ENCODE measurements at places on chromosomes 11 and 22.

DNA sequence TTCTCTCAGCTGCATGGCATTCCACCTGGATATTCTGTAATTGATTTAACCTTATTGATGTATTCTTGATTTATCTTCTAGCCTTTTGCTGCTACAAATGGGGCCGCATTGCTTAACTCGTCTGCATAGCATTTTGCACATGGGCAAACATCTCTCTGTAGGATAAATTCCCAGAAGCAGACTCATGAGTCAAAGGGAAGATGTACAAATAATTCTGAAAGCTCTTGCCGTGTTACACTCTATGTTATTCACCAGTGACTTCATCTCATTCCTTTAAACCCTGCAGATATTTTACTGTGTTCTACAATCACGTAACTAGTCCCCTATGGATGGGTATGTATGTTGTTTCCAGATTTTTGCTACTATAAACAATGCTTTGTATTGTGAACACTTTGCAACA lies 112.7 kb downstream of the SEZ6L start:
- DNase-seq, result no peak

GRCh38 chr22:48578138-48579042 lies 1249.3 kb downstream of the BRD1 start:
- no peak for DNase-seq

DNA sequence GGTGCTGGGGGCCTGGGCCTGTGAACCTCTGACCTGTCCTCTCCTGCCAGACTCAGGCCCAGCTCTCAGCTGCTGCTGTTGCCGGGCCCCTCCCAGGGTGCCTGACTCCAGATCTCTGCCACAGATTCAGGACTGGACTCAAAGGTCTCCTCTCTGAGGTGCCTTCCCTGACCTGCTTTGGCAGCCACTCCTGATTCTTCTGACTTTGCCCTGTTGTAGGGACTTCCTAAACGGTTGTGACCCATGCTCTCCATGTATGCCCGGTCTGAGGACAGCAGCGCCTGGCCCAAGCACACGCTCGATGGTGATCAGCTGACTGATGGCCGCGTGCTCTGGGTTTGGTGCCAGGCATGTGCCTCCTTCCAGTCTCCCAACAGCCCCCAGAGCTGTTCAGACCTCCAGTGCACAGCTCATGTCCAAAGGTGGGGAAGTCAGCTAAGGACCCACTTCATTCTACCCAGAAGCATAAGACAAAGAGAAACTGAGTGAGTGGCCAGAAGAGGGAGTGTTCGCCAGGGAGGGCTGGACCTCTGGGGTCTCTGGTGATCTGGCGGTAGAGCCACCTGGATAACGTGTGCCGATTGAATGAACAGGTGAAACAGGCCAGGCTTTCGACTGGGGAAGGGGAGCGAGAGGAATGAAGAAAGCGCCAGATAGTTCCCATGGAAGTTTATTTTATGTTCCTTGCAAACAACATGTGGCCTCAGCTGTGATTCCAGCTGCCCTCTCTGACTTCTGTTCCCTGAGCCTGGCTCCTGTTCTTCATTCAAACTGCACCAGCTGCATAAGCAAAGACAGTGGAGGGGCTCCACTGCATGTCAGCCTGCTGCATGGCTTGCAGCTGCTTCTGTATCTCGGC lies 8.1 kb upstream of the TOP3B start:
- no peak for DNase-seq

DNA sequence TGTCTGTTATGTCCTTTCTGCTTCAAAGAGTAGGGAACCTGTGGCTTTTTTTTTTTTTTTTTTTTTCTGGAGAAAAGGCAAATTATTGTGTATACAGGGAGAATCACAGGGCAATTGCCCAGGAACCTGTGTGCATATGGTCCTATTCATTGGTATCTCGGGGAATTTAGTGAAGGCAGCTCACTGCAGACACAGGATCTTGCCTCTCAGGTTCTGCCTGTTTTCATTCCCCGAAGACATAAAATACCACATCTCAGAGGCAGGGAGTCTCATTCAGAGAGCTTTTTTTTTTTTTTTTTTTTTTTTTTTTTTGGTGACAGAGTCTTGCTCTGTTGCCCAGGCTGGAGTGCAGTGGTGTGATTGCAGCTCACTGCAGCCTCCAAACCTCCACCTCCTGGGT lies 88.3 kb downstream of the OSBP2 start:
- DNase-seq, result no peak

DNA sequence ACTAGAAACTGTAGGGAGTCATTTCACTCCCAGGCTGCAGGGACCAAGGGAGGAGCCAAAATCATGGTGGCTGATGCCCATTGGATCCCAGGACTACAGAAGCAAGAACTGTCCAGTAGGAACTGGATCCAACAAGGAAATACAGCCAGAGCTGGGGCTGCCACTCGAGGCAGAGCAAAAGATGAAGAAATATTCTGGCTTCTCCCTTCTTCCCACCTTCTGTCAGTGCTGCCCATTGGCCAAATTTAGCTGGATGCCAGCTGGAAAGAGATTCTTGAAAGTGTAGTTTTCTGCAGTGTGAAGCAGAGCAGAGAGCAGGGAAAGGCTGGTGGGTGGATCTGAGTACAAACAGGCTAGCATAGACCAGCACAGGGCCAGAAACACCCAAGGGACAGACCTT lies 45.6 kb downstream of the COMMD9 start:
- no peak for DNase-seq

DNA sequence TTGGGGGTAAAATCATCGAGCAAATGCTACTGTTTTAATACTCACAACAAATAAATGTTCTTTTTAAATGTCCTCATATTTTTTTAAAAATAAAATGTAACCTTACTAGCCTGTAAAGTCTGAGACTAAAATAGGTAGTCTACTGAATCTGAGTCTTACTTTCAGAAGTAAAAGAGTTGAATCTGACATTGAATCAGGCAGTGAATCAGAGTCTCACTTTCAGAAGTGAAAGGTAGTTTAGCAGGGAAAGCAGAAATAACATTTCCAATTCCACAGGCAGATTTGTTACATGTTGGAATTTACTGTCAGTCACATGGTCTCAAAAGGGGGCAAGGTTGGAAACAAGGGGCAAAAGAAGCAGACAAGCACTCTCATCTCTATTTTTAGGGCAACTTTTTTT lies 143.0 kb downstream of the ELP4 start:
- no peak for DNase-seq

- DNase-seq, result no peak
These were observed 40.3 kb upstream of the TTLL12 start for GRCh38 chr22:43227239-43227630.

GRCh38 chr11:17313349-17314231 lies 37.1 kb downstream of the NUCB2 start:
- no peak for DNase-seq

GRCh38 chr22:32991353-32992101 lies 66.7 kb downstream of the SYN3 start:
- DNase-seq, result no peak

GRCh38 chr11:76667856-76668255 lies 2.7 kb downstream of the LRRC32 start:
- no peak for DNase-seq

DNA sequence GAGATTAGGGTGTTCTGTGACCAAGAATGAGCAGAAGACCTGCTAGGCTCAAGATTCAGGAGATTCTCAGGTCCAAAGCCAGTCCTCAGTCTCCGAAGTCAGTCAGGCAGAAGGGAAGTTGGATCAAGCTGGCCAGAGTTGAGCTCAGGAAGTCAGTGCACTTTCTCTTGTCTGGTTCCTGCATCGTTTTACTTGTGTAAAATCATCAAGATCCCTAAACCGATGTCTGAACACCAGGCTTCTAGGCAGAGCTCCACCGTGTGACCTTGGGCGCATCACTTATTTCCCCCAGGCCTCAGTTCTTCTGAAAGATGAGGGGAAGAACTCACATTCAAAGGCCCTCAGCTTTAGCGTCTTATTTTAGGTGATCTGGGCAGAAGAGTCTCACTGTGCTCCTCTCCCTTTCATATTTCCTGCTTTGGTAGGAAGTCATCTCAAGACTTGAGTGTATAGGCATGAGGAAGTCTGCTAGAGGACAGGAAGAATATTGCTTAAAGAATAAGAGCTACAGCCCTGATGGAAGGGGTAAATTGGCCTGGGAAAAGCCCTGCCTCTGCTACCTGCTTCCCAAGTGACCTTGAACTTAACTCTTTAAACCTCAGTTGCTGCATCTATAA lies 20.2 kb downstream of the NF2 start:
- DNase-seq, result peak; percentile 18

GRCh38 chr22:36467946-36468345 lies 13.5 kb downstream of the TXN2 start:
- peak; percentile 26 for DNase-seq

Measured in inflammatory macrophage treated with lipopolysaccharide for 4 hours (primary cell).